Progenitor cell of endocrine pancreas (in vitro differentiated cells): ENCODE measurements at places on chromosomes 4 and X. TPM values are rescaled to one million over a fixed set of nuclear protein-coding genes. Genes with fewer than 3 reads are reported as not detected.
A peak's percentile ranks its signal among the peaks of the same experiment; 100 is the strongest.

IL21 gene
- total RNA-seq, result not detected in 2 replicates

DNA sequence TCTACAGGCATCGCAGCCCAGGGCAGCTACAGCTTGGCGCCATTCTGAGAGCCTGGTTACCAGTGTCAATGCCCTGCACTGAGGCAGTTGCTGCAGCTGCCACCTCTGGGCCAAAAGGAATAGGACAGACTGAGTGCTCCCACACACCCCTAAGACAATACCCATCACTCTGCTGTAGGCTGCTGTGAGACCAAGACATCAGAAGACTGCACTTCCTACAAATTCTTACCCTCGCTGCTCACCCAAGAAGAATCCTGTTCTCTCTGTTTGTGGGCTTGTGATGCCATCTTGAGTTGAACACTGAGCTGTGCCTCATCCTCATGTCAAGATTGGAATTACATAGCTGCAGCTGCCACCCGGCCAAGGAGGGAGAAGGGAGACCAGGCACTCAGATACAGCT, 1847.0 kb upstream of the PCDH10 start:
- no peak for DNase-seq
- H3K27me3 ChIP-seq, result no peaks in the 10 kb centered on the region
- no peaks in the 10 kb centered on the region for H3K4me1 ChIP-seq
- no peaks in the 10 kb centered on the region for H3K36me3 ChIP-seq
- H3K27ac ChIP-seq, result no peak overlapping the region

- peaks cover 6% of the 10 kb centered on the region for H3K36me3 ChIP-seq
- no peak for DNase-seq
- H3K4me1 ChIP-seq, result peaks cover 11% of the 10 kb centered on the region
These were observed 5.9 kb downstream of the FAM199X start for GRCh38 chrX:104172121-104172520.

GRCh38 chrX:20066968-20067708, 49.6 kb downstream of the MAP7D2 start:
- H3K4me1 ChIP-seq, result peaks cover 2% of the 10 kb centered on the region
- peak overlapping the region; percentile 82 for H3K27ac ChIP-seq
- H3K36me3 ChIP-seq, result peaks cover under 1% of the 10 kb centered on the region
- no peak overlapping the region for H3K4me3 ChIP-seq
- no peak for DNase-seq

SLC25A53 gene
- 9.9 and 10.0 TPM in 2 replicates for total RNA-seq

DNA sequence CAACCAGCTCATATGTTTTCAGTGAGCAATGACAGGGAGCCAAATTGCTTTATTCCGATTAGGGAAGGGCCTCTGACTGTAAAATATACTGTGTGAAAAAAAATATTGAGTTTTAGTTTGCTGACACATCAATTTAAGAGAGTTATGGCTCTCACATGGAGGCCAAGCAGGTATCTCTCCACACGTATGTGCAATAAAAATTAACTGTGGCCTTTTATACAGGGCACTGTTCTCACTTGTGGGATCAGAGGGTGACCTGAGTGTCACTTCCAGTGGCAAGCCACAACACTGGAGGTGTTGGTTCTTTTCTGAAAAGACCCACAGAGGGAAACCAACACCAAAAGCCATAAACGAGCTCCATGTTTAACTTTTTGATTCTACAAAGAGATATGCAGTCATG, 462.8 kb downstream of the MID1IP1 start:
- no peak overlapping the region for H3K27ac ChIP-seq
- H3K4me1 ChIP-seq, result no peaks in the 10 kb centered on the region
- no peak overlapping the region for H3K4me3 ChIP-seq
- H3K36me3 ChIP-seq, result no peaks in the 10 kb centered on the region

DNA sequence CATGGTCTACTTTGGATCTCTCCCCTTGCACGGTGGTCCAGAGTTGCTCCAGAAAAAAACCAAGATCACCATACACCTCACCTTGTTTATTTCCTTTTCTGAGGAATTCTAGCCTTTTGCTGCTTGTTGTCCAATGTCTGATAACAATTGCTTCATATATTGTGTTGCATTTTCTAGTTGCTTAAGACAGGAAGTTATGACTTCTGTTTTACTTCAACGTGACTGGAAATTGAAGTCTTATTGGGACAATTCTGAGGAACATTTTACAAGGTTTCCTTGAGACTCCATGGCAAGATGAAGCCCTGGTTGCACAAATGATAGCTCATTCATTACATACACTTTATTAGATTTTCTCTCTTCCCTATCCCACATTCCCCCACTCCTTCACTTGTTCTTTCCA, 5.2 kb downstream of the CXCL1 start:
- no peak overlapping the region for H3K4me3 ChIP-seq
- peaks cover 38% of the 10 kb centered on the region for H3K27me3 ChIP-seq
- no peaks in the 10 kb centered on the region for H3K36me3 ChIP-seq
- H3K27ac ChIP-seq, result no peak overlapping the region

DNA sequence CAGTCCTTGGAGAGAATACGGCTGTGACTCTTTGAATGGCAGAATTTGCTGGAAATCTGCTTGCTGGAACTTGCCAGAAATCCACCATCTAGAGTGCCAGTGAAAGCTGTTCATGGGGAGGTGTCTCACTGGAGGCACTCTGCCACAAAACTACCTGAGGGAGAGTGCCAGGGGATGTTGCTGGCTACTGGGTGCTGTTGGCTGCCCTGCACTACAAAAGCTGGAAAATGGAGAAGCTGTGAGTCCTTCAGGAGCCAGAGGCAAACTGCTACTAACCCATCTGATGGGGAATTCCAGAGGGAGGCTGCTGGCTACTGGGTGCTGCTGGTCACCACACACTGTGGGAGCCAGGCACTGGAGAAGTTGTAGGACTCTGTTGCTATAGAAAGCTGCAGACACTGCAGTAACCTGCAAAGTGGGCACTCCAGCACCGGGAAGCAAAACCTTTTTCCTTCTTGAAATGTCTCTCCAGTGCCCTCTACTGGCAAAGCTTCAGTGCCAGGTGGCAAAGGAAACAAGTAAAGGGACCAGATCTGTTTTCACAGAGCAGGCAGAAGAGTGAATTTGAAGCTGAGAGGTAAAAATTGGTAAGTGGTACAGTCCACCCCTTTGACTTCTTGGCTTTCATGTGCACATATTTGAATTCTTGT, 47.8 kb upstream of the HSD17B10 start:
- H3K27me3 ChIP-seq, result peaks cover 3% of the 10 kb centered on the region
- no peak overlapping the region for H3K27ac ChIP-seq
- H3K36me3 ChIP-seq, result no peaks in the 10 kb centered on the region
- no peaks in the 10 kb centered on the region for H3K4me1 ChIP-seq
- H3K4me3 ChIP-seq, result no peak overlapping the region
- peak; percentile 10 for DNase-seq

ZNF157 gene
- 2.0 TPM in 2 replicates for total RNA-seq

PLCXD1 gene
- 52.3 and 55.6 TPM in 2 replicates for total RNA-seq

DNA sequence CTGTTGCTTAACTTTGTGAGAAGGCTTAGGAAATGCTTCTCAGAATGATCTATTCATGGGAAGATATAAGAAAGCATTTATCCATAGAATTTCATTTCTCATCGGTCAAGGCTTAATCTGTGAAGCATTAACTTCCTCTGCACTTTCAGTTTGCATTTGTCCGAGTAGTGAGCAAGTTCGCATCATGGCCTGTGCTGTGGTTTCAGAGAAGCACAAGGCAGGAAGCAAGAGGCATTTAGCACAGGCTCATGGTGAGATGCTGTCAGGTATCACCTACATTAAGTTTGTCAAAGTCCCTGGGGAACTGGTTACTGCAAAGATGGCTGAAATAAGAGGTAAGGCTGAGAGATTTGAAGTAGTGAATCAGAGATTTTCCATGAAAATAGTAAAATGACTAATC, 244.9 kb downstream of the NAP1L3 start:
- H3K36me3 ChIP-seq, result no peaks in the 10 kb centered on the region
- no peaks in the 10 kb centered on the region for H3K4me1 ChIP-seq
- DNase-seq, result no peak

BTK gene
- total RNA-seq, result not detected in 2 replicates

DNA sequence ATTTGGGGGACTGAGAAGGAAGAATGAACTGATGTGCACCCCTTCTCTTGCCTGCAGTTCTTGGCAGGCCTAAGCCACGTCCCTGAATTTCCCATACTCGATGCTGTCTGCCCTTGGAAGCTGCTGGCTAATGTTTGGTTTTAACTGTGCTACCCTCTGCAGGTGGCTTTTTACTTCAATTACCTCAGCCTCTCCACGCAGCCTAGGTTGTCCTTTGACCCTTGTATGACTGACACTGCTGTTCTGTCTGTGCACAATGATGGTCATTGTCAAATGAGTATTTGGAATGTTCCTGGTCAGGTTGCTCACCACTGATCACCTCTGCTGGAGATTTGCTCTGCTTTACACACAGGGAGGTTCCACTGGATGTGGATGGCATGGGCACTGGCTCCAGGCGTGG, 137.1 kb downstream of the ZNF518B start:
- H3K4me1 ChIP-seq, result no peaks in the 10 kb centered on the region
- H3K27me3 ChIP-seq, result no peaks in the 10 kb centered on the region
- no peaks in the 10 kb centered on the region for H3K36me3 ChIP-seq
- no peak for DNase-seq
- H3K4me3 ChIP-seq, result no peak overlapping the region
- no peak overlapping the region for H3K27ac ChIP-seq

- H3K4me1 ChIP-seq, result no peaks in the 10 kb centered on the region
- peak overlapping the region; percentile 53 for H3K27ac ChIP-seq
- no peak for DNase-seq
- no peaks in the 10 kb centered on the region for H3K36me3 ChIP-seq
- H3K4me3 ChIP-seq, result no peak overlapping the region
These were observed 120.7 kb upstream of the TSPAN5 start for GRCh38 chr4:98779088-98779487.

- H3K27me3 ChIP-seq, result no peaks in the 10 kb centered on the region
- H3K4me3 ChIP-seq, result no peak overlapping the region
- DNase-seq, result no peak
- H3K36me3 ChIP-seq, result no peaks in the 10 kb centered on the region
- H3K27ac ChIP-seq, result no peak overlapping the region
- H3K4me1 ChIP-seq, result no peaks in the 10 kb centered on the region
These were observed 355.2 kb downstream of the DCAF12L2 start for GRCh38 chrX:125810856-125811255.

GRCh38 chr4:145860446-145860845, 78.2 kb downstream of the ZNF827 start:
- no peak overlapping the region for H3K4me3 ChIP-seq
- no peaks in the 10 kb centered on the region for H3K4me1 ChIP-seq
- H3K27ac ChIP-seq, result no peak overlapping the region
- H3K36me3 ChIP-seq, result peaks cover 12% of the 10 kb centered on the region
- no peaks in the 10 kb centered on the region for H3K27me3 ChIP-seq

DNA sequence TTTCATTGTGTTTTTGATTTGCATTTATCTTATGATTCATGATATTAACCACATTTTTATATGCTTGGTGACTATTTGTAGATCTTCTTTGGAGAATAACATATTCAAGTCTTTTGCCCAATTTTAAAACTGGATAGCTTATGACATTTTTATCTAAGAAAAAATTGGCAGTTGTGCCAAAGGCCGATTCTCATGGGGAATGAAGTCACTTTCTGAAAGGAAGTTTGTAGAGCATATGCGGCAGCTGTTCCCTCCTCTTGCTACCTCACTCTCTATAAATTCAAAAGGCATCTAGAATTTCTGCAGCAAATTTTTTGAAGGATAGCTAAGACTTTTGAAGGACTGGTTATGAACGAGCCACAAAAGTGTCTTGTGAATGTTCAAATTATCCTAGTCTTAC, 2353.5 kb downstream of the ARAP2 start:
- H3K27me3 ChIP-seq, result no peaks in the 10 kb centered on the region
- H3K36me3 ChIP-seq, result no peaks in the 10 kb centered on the region
- no peaks in the 10 kb centered on the region for H3K4me1 ChIP-seq
- no peak overlapping the region for H3K4me3 ChIP-seq
- no peak for DNase-seq
- H3K27ac ChIP-seq, result no peak overlapping the region

CSAG2 gene
- 0.38 TPM in 1 of 2 replicates, not detected in the other for total RNA-seq
